ENCODE measurements at places on chromosomes 16 and 17.

DNA sequence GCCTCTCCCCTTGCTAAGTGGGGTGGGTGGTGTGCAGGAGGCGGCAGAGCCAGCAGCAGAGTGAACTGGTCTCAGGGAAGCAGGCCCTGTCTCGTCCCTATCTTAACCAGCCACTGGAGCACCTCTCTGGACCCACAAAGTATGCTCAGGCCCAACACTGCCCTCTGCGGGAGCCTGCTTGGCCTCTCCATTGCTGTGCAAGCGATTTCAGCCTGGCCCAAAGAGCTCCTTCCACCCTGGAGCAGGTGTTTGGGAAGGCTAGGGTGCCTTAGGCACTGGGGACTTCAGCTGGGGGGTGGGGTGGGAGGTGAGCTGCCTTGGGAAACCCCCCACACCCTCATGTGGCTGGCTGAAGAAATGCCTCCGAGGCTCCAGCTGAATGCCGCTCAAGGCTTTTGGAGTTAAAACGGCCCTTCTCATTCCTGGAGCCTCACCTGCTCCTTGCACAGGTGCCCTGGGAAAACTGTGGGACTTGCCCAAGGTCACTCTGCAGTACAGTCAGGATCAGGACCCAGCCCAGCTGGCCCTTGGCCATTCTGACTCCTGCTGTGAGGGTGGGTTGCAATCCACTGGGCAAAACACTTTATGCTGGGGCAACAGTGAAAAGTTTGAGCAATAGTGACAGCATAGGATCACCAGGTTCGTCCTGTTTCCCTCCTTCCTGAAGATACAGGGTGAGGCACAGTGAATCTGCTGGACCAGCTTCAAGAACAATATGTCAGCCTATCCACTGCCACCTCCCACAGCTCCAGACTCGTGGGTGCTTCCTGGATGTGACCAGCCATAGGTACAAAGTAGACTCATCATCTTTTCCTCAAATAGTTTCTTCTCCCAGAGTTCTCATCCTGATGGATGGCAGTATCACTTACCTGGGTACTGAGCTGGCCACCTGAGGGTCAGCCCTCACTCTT is 5.9 kb upstream of the UBE2O start:
- H3K27me3 ChIP-seq = no peaks in the 10 kb centered on the region
- H3K4me3 ChIP-seq = no peak overlapping the region
- H3K4me1 ChIP-seq = no peaks in the 10 kb centered on the region
- no peak overlapping the region for H3K27ac ChIP-seq
- H3K36me3 ChIP-seq = no peaks in the 10 kb centered on the region

GRCh38 chr17:6452471-6453266 is 8.4 kb downstream of the PIMREG start:
- peaks cover 17% of the 10 kb centered on the region for H3K27me3 ChIP-seq
- H3K4me1 ChIP-seq = no peaks in the 10 kb centered on the region
- no peak overlapping the region for H3K27ac ChIP-seq
- no peak overlapping the region for H3K4me3 ChIP-seq

GRCh38 chr17:50205111-50205962 is 3.9 kb upstream of the COL1A1 start:
- H3K27ac ChIP-seq = peak overlapping the region; percentile 59
- DNase-seq = peak; percentile 61
- peaks cover 35% of the 10 kb centered on the region for H3K4me1 ChIP-seq
- H3K27me3 ChIP-seq = peaks cover 19% of the 10 kb centered on the region

DNA sequence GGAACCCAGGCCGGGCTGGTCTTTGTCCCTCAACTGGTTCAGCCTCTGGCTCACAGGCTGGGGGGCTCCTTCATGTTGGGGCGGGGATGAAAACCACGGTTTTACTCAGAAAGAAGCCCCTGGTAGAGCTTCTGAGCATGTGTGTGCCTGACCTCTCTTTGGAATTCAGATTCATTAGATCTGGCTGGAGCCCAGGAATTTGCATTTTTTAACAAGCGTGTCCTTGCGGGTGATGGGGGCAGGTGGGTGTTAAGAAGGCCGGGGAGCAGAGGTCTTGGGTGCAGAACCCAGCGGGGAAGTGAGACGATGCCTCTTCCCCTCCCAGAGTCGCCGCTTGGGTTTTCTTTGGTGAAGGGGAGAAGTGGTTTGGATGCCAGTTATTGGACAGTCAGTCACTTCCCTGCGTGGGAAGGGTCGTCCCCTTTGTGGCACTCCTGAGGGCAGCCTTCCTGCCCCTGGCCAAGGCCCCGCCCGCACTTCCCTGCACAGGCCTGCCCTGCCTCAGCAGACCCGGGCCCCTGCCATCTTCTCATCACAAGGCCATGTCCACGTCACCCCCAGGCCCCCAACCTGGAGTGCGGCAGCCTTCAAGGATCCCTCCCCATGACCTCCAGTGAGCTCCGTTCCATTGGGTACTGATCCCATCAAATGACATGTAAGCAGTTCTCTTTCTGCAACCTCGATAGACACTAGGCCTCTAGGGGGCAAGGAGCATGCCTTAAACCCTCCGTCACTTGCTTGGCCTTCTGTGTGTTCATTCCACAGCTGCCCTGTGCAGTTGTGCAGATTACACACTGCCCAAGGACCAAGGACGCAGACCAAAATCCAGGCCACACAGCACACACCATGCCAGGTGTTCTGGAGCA is 177.7 kb upstream of the CIBAR2 start:
- H3K4me1 ChIP-seq = no peaks in the 10 kb centered on the region
- DNase-seq = no peak
- no peak overlapping the region for H3K4me3 ChIP-seq
- H3K27ac ChIP-seq = no peak overlapping the region
- H3K36me3 ChIP-seq = no peaks in the 10 kb centered on the region

GRCh38 chr16:72787514-72788268 is 260.2 kb downstream of the ZFHX3 start:
- no peaks in the 10 kb centered on the region for H3K27me3 ChIP-seq
- peak overlapping the region; percentile 41 for H3K27ac ChIP-seq
- H3K4me3 ChIP-seq = peak overlapping the region; percentile 54
- H3K4me1 ChIP-seq = no peaks in the 10 kb centered on the region
- peaks cover 27% of the 10 kb centered on the region for H3K36me3 ChIP-seq
- DNase-seq = peak; percentile 67

DNA sequence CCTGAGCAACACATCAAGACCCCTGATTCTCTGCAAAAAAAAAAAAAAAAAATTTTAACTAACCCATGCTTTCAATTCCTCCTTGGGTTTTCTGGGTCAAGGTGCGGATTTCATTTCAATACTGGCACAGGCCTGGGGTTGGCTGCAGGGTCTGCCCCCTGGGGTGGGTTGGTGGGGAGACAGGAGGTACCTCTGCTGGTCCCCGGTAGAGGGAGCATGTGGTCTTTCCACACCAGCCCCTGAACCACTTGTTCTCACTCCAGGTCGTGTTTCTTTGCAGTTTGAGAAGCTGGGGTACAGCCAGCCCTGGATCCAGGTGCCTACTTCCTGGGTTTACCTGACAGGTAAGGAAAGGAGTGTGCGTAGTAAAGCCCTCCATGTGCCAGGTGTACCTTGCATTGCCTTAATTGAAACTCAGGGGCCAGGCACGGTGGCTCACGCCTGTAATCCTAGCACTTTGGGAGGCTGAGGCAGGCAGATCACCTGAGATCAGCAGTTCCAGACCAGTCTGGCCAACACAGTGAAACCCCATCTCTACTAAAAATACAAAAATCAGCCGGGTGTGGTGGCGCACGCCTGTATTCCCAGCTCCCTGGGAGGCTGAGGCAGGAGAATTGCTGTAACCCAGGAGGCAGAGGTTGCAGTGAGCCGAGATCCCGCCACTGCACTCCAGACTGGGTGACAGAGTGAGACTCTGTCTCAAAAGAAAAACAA is 21.8 kb downstream of the SDR42E2 start:
- no peaks in the 10 kb centered on the region for H3K27me3 ChIP-seq
- DNase-seq = no peak
- no peak overlapping the region for H3K27ac ChIP-seq
- H3K36me3 ChIP-seq = no peaks in the 10 kb centered on the region
- H3K4me3 ChIP-seq = no peak overlapping the region

DNA sequence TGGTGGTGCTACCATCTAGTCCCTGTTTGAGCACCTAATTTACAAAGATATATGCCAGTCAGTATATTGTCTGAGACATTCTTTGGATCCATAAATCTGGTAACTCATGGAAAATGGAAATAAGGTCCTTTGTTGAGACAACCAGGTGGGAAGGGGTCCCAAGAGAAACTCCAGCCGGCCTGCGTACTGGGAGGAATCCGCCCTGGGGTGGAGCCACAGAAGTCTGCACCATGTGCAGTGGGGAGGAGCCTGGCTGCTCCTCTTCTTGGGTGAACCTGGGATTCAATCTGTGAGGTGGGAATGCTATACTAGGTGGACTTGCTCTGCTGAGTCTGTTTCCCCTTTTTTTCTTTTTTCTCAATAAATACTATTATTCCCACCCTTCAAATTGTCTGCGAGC is 339.2 kb upstream of the TNRC6C start:
- H3K4me3 ChIP-seq = no peak overlapping the region
- peaks cover 13% of the 10 kb centered on the region for H3K4me1 ChIP-seq
- no peaks in the 10 kb centered on the region for H3K36me3 ChIP-seq
- H3K27me3 ChIP-seq = no peaks in the 10 kb centered on the region
- no peak overlapping the region for H3K27ac ChIP-seq

GRCh38 chr17:74380959-74381808 is 13.9 kb downstream of the GPR142 start:
- H3K4me3 ChIP-seq = no peak overlapping the region
- H3K27ac ChIP-seq = peak overlapping the region; percentile 56
- no peaks in the 10 kb centered on the region for H3K36me3 ChIP-seq
- peak; percentile 7 for DNase-seq
- no peaks in the 10 kb centered on the region for H3K27me3 ChIP-seq
- H3K4me1 ChIP-seq = peaks cover 16% of the 10 kb centered on the region

DNA sequence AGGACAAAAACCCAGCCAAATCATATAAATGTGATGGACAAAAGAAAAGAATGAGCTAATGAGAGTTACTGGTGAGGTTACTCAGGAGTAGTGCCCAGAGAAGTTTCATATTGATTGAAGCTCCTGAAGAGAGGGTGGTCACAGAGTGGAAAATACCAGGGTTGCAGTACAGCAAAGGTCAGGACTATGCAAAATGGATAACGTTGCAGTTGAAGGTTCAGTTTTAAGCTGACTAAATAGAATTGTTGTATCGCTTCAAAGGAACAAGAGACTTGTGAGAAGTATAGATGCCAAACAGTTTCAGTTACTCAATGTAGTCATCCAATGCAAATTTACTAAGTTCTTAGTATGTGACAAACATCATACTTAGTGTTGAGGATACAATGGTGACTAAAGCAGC is 47.1 kb downstream of the ABCA8 start:
- H3K27ac ChIP-seq = peak overlapping the region; percentile 72
- no peak overlapping the region for H3K4me3 ChIP-seq
- no peak for DNase-seq
- no peaks in the 10 kb centered on the region for H3K4me1 ChIP-seq
- H3K36me3 ChIP-seq = no peaks in the 10 kb centered on the region
- no peaks in the 10 kb centered on the region for H3K27me3 ChIP-seq

DNA sequence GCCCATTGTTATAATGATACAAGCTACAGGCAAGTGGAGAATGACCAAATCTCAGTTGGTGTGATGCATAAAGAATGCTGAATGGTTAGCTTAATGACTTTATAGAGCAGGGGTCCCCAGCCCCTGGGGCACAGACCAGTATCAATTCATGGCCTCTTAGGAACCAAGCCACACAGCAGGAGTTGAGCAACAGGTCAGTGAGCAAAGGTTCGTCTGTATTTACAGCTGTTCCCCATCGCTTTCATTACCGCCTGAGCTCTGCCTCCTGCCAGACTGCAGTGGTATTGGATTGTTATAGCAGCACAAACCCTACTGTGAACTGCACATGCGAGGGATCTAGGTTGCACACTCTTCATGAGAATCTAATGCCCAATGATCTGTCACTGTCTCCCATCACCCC is 114.0 kb upstream of the ZFHX3 start:
- no peaks in the 10 kb centered on the region for H3K36me3 ChIP-seq
- no peaks in the 10 kb centered on the region for H3K4me1 ChIP-seq
- no peak overlapping the region for H3K4me3 ChIP-seq
- no peaks in the 10 kb centered on the region for H3K27me3 ChIP-seq

DNA sequence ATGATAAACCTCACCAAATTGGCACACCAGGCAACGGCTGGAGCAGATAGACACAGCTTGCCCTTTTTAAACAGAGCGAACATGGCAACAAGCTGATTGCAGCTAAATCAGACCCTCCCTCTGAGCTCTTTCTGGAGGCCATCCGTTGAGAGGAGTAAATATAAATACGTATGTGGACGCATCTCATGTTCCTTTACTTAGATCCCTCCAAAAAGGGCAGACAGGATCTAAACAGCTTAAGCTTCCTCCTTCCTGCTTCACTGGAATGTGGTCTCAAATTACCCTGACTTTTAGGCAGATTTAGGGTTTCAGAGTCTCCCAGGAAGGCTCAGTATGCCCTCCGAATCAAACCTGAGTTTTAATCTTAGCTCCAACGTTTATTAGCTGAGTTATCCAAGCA is 204.7 kb upstream of the GOT2 start:
- H3K27me3 ChIP-seq = no peaks in the 10 kb centered on the region
- no peak for DNase-seq
- no peaks in the 10 kb centered on the region for H3K36me3 ChIP-seq
- no peaks in the 10 kb centered on the region for H3K4me1 ChIP-seq

GRCh38 chr17:71283486-71283885 is 837.3 kb upstream of the SOX9 start:
- no peaks in the 10 kb centered on the region for H3K27me3 ChIP-seq
- H3K27ac ChIP-seq = no peak overlapping the region
- DNase-seq = no peak
- no peaks in the 10 kb centered on the region for H3K4me1 ChIP-seq

GRCh38 chr16:31487071-31487719 is 4.3 kb downstream of the SLC5A2 start:
- H3K4me1 ChIP-seq = peaks cover 18% of the 10 kb centered on the region
- peaks cover 17% of the 10 kb centered on the region for H3K36me3 ChIP-seq
- peaks cover 6% of the 10 kb centered on the region for H3K27me3 ChIP-seq
- peak overlapping the region; percentile 60 for H3K4me3 ChIP-seq

- no peak overlapping the region for H3K4me3 ChIP-seq
- H3K36me3 ChIP-seq = no peaks in the 10 kb centered on the region
- H3K4me1 ChIP-seq = no peaks in the 10 kb centered on the region
- no peaks in the 10 kb centered on the region for H3K27me3 ChIP-seq
Measured at GRCh38 chr17:40485851-40486521, 15.4 kb downstream of the TNS4 start.

- H3K27ac ChIP-seq = no peak overlapping the region
- no peaks in the 10 kb centered on the region for H3K27me3 ChIP-seq
Measured at GRCh38 chr17:55664287-55664686, 58.4 kb downstream of the TMEM100 start.

DNA sequence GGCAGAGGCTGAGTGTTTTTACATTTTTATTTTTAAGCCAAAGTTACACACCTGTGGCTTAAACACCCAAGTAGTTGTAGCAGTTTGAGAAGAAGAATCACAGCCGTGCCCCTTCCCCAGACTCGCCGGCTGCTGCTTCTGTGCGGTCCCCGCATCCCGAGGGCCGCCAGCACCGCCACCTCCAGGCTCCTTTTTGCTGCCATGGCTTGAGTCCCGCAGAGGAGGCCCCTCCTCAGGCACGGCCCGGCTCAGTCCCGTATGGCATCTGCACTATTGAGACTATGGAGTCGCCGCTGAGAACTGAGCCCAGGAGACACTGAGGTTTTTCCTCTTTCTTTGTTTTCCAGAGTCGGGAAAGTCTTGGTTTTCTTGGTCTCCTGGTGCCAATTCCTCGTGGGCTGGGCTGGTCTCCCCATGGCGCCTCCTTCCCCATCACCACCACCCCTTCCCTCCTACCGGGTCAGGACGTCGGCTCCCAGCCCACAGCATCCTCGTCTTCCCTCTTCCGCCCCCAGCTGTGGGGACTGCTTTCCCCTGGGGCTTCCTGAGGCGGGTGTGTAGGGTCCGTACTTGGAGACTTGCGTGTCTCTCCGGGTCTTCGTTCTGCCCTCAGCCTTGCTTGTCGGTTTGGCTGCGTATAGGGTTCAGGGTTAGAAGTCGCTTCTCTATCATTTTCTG is 32.6 kb upstream of the CDH15 start:
- H3K4me3 ChIP-seq = no peak overlapping the region
- no peaks in the 10 kb centered on the region for H3K4me1 ChIP-seq
- H3K36me3 ChIP-seq = peaks cover 33% of the 10 kb centered on the region

- H3K4me3 ChIP-seq = no peak overlapping the region
- H3K4me1 ChIP-seq = peaks cover 17% of the 10 kb centered on the region
- H3K27ac ChIP-seq = no peak overlapping the region
Measured at GRCh38 chr16:48156790-48157209, 1.0 kb upstream of the ABCC12 start.

Data from heart left ventricle (tissue), 16 donors.